Suppressor macrophage treated with lipopolysaccharide for 1 hour (primary cell): ENCODE measurements at places on chromosomes 13 and 19.

GRCh38 chr19:41328842-41329225, 18.9 kb downstream of the CCDC97 start:
- DNase-seq: peak; percentile 88

DNA sequence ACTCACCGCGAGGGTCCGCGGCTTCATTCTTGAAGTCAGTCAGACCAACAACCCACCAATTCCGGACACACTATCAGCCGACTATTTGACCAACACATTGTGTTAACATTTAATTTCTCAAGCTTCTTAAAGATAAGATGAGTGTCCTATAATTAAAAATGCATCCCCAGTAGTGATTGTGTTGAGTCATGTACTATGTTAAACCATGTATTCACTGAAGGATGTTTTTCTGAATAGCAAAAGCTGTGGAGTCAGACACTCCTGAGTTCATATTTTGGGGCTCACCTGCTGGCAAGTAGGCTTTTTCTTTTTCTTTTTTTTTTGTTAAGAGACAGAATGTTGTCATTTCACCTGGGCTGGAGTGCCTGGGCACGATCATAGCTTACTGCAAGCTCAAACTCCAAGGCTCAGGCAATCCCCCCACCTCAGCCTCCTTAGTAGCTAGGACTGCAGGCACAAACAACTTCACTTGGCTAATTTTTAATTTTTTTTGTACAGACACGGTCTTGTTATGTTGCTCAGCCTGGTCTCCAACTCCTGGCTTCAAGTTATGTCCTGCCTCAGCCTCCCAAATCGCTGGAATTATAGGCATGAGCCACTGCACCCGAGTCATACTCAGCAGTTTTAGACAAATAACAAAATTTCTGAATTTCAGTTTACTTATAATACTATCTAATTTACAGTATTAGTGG, 606.9 kb downstream of the PCDH9 start:
- no peak for DNase-seq

GRCh38 chr19:48918801-48919247, 14.7 kb upstream of the DHDH start:
- DNase-seq: no peak

- peak; percentile 70 for DNase-seq
Observed at GRCh38 chr13:44969551-44970484, 19.5 kb downstream of the NUFIP1 start.

GRCh38 chr19:38015216-38015615, 108.2 kb downstream of the SIPA1L3 start:
- no peak for DNase-seq

DNA sequence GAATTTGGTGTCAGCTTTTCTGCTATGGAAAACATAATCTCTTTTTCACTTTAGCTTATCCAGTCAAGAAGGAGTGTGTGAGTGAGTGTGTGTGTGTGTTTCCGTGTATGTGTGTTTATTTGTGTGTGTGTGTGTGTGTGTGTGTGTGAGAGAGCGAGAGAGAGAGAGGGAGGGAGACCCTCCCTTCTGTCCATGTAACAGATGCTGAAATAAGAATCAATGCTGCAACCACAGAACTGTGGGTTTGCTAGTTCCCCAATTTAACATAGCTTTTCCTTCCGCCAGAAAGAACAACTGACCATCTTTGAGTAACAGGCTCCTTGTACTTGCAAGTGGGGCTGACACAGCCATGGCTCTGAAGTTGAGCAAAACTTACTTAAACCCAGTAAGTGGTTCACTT, 5.2 kb downstream of the LCP1 start:
- peak; percentile 85 for DNase-seq

GRCh38 chr13:113928685-113929627, 44.9 kb downstream of the C13orf46 start:
- no peak for DNase-seq

DNA sequence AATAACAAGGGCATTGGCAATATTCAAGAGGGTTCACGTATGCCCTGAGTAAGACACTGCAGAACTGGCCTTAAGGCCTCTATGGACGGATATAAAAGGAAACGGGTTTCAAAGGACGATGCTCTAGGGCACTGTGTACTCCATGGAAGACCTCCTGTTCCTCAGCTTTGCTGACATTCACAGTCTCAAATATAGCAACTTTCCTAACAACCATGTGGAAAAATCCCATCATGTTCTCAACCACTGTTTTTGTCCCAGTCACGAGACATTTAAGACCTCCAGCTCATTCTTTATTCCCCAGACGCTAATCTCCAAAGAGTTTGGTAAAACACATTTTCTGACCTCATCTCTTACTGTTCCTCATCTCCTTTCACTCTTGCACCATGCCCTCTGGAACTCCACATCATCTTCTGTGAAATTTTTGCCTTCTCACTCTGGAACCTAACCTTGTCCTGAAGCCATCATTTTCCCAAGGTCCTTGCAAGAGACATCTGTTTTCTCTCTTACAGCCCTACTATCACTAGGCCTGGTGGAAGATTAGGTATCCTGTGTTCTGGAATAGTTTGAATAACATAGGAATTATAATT, 37.6 kb downstream of the SPRY2 start:
- peak; percentile 2 for DNase-seq

DNA sequence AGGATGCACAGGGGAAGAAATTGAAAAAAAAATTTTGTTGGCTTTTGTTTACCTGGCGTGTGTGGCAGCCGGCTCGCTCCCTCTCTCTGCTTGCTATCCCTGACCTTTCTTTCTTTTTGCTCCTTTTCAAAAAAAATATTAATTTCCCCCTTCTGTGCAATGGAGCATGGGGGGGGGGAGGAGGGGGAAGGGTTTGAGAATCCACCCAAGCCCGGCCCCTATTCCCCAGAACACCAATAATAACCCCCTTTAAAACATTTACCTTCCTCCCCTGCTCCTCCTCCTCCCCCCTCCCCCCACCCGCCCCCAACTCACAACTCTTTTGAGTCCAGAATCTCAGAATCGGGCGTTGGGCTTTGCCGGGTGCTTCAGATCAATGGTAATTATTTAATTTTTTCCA, 28.4 kb downstream of the NFIX start:
- DNase-seq: no peak

DNA sequence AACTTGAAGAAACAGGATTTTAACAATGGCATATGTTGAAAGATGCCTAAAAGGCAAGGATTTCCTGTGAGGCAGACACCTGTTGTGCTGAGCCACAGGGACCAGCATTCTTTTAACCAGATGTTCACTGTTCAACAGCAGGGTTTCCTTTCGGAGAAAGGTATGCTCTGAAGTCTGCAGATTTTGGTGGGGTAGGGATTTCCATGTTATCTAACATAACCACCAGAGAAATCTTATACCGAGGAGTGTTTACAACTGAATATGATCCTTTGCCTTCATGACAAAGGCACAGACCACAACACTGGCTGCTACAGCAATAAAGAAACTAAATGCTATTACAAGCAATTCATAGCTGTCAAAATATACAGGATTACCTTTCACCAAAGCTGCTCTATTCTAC, 48.1 kb downstream of the MPHOSPH8 start:
- no peak for DNase-seq

- DNase-seq: peak; percentile 60
Observed at GRCh38 chr19:4007836-4008539, 452 bp downstream of the PIAS4 start.

DNA sequence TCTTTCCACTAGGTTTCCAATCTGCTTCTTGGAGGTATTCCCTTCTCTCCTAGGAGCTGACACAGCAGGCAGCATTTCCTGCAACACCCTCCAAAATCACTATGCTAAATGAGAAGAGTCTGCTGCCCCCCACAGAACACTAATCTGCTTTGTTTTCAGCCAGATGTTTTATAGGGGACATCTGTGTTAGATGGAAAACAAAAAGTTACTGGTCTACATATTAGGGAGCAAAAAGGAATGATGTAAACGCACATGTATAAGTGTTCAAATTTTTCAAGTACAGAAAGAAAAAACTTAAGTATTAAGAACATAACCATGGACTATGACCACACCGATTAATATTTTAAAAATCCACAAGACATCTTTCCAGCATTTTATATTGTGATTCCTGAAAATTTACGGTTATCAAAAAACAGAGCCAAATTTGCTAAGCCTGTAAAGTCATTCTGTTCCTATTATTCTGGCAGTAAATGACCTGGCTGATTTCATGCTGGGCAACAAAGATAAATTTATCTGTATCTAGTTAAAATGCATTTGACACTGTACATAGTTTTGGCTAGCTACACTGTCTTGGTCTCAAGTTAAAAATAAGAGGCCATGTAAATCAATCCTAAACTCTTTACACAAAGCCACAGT, 63.3 kb downstream of the DCLK1 start:
- DNase-seq: no peak

DNA sequence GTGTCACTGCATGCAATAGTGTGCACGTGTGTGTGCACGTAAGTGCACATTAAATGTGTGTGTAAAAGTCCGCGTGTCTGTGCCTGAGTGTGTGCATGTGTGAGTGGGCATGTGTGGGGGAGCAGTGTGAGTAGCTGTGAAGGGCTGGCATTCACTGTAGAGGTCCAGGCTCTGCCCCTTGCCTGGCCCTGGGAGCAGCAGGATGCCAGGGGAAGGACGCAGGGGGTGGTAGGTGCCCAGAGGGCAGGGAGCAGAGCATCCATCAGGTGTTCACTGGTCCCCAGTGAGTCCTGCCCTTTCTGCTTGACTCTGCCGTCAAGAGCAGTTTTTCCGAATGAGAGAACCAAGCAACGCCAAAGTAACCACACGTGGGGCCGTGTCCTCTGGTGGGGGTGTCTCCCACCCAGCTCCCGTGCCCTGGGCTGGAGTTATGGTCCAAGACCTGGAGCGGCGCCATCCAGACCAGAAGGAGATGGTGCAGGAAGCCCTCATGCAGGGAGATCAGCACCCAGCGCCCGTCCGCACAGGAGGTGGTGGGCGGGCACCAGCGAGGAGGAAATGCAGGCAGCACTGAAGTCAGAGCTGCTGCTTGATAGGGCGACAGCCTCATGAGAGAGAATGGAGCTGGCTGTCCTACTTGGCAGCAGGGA, 68.5 kb downstream of the TEX29 start:
- no peak for DNase-seq

DNA sequence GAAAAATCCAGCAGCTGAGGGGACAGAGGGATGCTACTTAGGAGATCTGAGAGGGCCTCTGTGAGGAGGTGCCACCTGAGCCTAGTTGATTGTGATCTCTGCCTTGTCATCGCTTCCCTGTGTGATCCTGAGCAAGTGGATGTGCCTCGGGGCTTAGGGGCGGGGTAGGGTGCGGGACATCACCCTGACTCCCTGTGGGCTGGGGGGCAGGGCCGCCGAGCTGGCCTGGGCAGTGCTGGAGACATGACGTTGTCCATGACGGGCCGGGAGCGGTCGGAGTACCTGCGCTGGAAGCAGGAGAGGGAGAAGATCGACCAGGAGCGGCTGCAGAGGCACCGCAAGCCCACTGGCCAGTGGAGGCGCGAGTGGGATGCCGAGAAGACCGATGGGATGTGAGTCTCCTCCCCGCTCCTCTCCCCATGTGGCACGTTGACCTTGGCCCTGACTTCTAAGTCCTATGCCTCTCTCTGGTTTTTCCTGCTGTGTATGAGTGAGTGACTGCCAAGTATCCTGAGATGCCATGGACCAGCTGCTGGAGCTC, 8.2 kb upstream of the INAFM1 start:
- no peak for DNase-seq

GRCh38 chr19:14073925-14074838, 1.6 kb downstream of the MISP3 start:
- peak; percentile 86 for DNase-seq
